Activated CD8-positive, alpha-beta memory T cell treated with anti-CD3 and anti-CD28 coated beads, Interleukin-2, amount 10 ng/mL, durations not matched to agents 7 days and 5 days (primary cell): ENCODE measurements at places on chromosomes 12 and 14. TPM values are rescaled to one million over a fixed set of nuclear protein-coding genes. Genes with fewer than 3 reads are reported as not detected.

ALKBH2 gene
- total RNA-seq = 14.0 TPM

GNPNAT1 gene
- total RNA-seq = 13.7 TPM

TC2N gene
- total RNA-seq = 46.3 TPM

GPX2 gene
- not detected for total RNA-seq

ACOT4 gene
- 2.1 TPM for total RNA-seq

PCED1B gene
- total RNA-seq = 63.2 TPM

RPL41 gene
- total RNA-seq = 4,271 TPM

KLRG1 gene
- 5.6 TPM for total RNA-seq

TTC9 gene
- 7.8 TPM for total RNA-seq

KRT77 gene
- not detected for total RNA-seq

CLEC1A gene
- total RNA-seq = not detected

DCN gene
- not detected for total RNA-seq

KERA gene
- total RNA-seq = not detected

GRCh38 chr12:59736786-59737185, 141.0 kb downstream of the SLC16A7 start:
- peaks cover 3% of the 10 kb centered on the region for H3K36me3 ChIP-seq
- no peak overlapping the region for H3K27ac ChIP-seq
- no peaks in the 10 kb centered on the region for H3K27me3 ChIP-seq
- no peak overlapping the region for H3K4me3 ChIP-seq
- H3K4me1 ChIP-seq = no peaks in the 10 kb centered on the region

DNA sequence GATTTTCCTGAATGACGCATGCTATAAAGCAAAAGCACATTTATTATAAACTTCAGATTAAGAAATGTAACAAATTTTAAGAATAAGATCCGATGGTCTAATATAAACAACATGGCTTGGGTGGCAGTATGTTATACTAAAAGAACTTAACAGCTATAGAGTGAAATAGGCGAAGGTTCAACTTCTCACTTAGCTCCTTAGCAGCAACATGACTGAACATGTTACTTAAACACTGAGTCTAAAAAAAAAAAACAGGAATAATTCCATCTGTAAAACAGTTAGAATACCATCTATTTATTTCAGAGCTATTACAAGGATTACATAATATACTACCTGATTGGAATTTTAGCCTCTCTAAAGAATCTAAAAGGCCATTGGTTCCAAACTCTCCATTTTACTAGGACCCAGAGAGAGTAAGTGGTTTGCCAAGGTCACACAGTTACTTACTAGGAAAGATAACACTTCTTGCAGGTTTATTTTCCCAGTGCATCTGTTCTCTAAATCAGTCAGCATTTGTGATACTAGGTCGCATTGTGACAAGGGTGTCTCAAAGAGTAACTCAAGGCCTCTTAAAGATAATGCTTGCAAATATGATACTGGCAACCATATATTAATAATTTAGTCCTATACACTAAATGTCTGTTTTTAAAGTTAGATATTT, 14.8 kb downstream of the OSBPL8 start:
- no peak for DNase-seq
- H3K36me3 ChIP-seq = peaks cover 20% of the 10 kb centered on the region
- H3K4me3 ChIP-seq = no peak overlapping the region
- H3K4me1 ChIP-seq = peaks cover 47% of the 10 kb centered on the region

GRCh38 chr12:123984903-123985302, 11.9 kb downstream of the ZNF664 start:
- no peak overlapping the region for H3K27ac ChIP-seq
- H3K27me3 ChIP-seq = no peaks in the 10 kb centered on the region
- no peak for DNase-seq
- H3K4me3 ChIP-seq = no peak overlapping the region
- peaks cover 17% of the 10 kb centered on the region for H3K36me3 ChIP-seq
- H3K4me1 ChIP-seq = peaks cover 14% of the 10 kb centered on the region

DNA sequence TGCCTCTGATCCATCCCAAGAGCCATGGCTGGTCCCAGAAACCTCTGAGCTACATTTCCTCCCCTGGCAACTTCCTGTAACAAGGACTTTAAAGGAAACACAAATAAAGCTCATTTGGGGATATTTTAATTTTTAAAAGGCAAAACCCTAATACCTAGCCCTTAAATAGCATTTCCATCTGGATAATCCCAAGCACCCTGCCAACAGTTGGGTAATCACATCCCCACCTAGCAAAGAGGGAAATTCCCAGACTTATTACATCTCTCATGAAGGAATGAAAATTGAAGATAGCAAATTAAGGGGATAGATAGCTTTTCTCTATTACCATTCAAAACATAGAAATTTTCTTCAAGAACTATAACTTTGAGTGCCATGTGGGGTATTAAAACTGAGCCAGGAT, 213.7 kb upstream of the BMP4 start:
- no peak overlapping the region for H3K4me3 ChIP-seq
- DNase-seq = no peak
- H3K27me3 ChIP-seq = peaks cover 34% of the 10 kb centered on the region

- H3K27me3 ChIP-seq = no peaks in the 10 kb centered on the region
- no peaks in the 10 kb centered on the region for H3K4me1 ChIP-seq
- no peak overlapping the region for H3K27ac ChIP-seq
- peaks cover 12% of the 10 kb centered on the region for H3K36me3 ChIP-seq
- no peak overlapping the region for H3K4me3 ChIP-seq
Observed at GRCh38 chr12:50734409-50735263, 29.3 kb upstream of the ATF1 start.

DNA sequence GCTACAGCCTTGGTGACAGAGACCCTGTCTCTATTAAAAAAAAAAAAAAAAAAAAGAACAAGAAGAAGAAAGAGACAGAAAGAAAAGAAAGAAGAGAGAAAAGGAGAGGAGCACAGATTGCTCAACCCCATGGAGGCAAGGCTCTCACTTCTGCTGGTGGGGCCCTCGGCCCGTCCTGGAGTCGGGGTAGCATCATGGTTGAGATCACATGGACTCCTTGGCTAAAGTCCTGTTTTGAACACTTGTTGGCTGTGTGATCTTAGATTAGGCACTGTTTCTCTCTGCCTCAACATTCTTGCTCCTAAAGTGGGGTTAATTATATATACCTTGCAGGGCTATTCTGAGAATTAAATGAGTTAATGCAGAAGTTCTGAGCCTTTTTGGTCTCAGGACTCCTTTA, 207.7 kb downstream of the CACNA1C start:
- DNase-seq = no peak
- H3K27me3 ChIP-seq = peaks cover 14% of the 10 kb centered on the region
- H3K36me3 ChIP-seq = no peaks in the 10 kb centered on the region
- H3K4me1 ChIP-seq = no peaks in the 10 kb centered on the region
- no peak overlapping the region for H3K4me3 ChIP-seq

- no peaks in the 10 kb centered on the region for H3K4me1 ChIP-seq
- no peaks in the 10 kb centered on the region for H3K27me3 ChIP-seq
- no peaks in the 10 kb centered on the region for H3K36me3 ChIP-seq
Observed at GRCh38 chr12:131135311-131135785, 181.6 kb downstream of the ADGRD1 start.

DNA sequence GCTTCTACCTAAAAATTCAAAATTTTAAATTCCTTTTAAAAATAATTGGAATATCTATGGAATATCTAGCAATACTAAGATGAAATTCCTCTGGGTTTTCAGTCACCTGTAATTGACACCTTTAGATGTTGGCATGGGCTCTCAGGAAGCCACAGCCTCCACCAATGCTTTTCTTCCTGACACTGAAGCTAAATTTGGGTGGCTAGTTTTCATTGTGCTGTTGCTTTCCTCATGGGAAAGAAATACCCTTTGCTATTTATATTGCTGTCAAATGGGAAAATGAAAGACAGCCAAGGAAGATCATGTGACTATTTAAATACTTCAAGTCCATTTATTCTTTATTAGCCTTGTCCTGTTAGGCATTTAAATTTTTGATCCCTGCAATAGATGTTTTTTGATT, 313.0 kb downstream of the NAV3 start:
- DNase-seq = no peak
- H3K27ac ChIP-seq = no peak overlapping the region
- H3K36me3 ChIP-seq = no peaks in the 10 kb centered on the region
- H3K4me1 ChIP-seq = no peaks in the 10 kb centered on the region
- no peak overlapping the region for H3K4me3 ChIP-seq

DNA sequence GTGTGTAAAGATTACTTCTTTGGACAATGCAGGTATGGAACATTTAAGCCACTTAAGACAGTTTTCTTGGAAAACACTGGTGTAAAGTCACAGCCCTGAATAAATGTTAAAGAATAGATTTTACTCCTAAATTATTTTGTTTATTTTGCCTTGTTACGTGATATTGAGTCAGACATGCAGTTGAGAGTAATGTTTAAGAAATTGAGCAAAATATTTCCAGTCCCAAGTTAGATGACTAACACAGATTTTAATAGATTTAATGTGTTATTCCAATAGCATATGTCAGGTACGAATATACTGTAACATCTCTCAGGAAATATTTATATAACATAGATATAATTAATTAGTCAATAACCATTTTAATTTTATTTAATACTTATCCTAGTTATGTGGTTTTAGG, 1361.7 kb downstream of the FSCB start:
- no peak overlapping the region for H3K4me3 ChIP-seq
- no peak for DNase-seq
- no peaks in the 10 kb centered on the region for H3K36me3 ChIP-seq

DNA sequence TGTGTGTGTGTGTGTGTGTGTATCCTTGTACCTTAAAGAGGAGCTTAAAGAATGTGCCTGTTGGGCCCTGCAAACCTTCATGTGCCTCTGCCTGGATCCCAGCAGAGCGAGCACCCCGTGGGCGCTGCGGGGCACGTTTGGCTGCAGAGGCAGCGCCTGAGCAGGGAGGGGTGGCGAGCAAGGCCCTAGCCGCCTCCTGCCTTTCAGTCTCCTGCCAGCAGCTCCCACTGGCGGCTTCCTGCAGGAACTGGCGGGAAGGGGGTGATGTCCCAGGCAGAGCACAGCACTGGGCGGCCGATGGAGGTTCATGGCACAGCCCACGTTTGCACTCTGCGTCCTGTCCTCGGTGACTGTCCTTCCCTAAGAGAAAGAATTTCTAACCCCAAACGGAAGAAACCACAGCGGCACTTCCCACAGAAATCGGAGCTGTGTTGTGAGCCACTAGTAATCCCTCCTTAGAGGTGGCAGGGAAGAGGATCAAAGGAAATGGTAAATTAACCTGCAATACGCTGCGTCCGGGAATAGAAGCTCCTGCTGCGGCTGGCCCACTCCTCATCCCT, 19.8 kb downstream of the ZBTB42 start:
- no peak overlapping the region for H3K4me3 ChIP-seq
- peaks cover 6% of the 10 kb centered on the region for H3K36me3 ChIP-seq
- H3K27me3 ChIP-seq = peaks cover 14% of the 10 kb centered on the region
- DNase-seq = no peak
- H3K4me1 ChIP-seq = peaks cover 15% of the 10 kb centered on the region
- H3K27ac ChIP-seq = no peak overlapping the region

GRCh38 chr12:11765421-11765816, 115.9 kb downstream of the ETV6 start:
- no peaks in the 10 kb centered on the region for H3K27me3 ChIP-seq
- H3K4me1 ChIP-seq = peaks cover 65% of the 10 kb centered on the region
- peak overlapping the region; percentile 24 for H3K4me3 ChIP-seq
- peak overlapping the region; percentile 73 for H3K27ac ChIP-seq
- H3K36me3 ChIP-seq = peaks cover 15% of the 10 kb centered on the region
- no peak for DNase-seq

GRCh38 chr14:58479975-58480374, 52.5 kb downstream of the KIAA0586 start:
- no peak overlapping the region for H3K4me3 ChIP-seq
- peaks cover 18% of the 10 kb centered on the region for H3K36me3 ChIP-seq
- DNase-seq = no peak
- peaks cover 8% of the 10 kb centered on the region for H3K4me1 ChIP-seq

- peaks cover 3% of the 10 kb centered on the region for H3K4me1 ChIP-seq
- no peaks in the 10 kb centered on the region for H3K27me3 ChIP-seq
- H3K36me3 ChIP-seq = no peaks in the 10 kb centered on the region
- H3K4me3 ChIP-seq = no peak overlapping the region
- DNase-seq = no peak
Observed at GRCh38 chr14:93160353-93160801, 24.3 kb downstream of the MOAP1 start.

GRCh38 chr12:11870041-11870451, 200.7 kb upstream of the BCL2L14 start:
- DNase-seq = no peak
- H3K4me1 ChIP-seq = peaks cover 4% of the 10 kb centered on the region
- no peak overlapping the region for H3K4me3 ChIP-seq

GRCh38 chr12:100951756-100952155, 157.2 kb downstream of the ANO4 start:
- no peak overlapping the region for H3K4me3 ChIP-seq
- no peak for DNase-seq
- H3K27ac ChIP-seq = no peak overlapping the region
- no peaks in the 10 kb centered on the region for H3K27me3 ChIP-seq
- H3K4me1 ChIP-seq = no peaks in the 10 kb centered on the region

DNA sequence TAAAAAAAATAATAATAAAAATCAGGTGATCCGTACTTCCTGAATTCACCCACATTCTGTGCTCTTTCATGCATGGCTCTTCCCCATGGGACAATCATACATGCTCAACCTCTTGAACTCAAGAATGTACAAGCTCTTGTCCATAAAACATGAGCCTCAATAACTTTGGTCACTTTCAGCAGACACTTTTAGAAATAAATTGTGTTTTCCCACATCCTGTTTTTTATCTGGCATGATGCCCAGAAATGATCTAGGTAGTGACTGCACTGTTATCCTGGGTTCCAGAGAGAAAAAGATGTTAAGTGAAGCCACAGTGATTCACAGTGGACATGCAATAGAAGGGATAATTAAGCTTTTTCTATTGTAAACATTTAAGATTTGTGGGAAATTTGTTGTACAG, 537.6 kb upstream of the TMEM132C start:
- H3K4me1 ChIP-seq = no peaks in the 10 kb centered on the region
- H3K27me3 ChIP-seq = no peaks in the 10 kb centered on the region
- H3K4me3 ChIP-seq = no peak overlapping the region
- H3K36me3 ChIP-seq = no peaks in the 10 kb centered on the region

GRCh38 chr12:50101663-50102062, 2.1 kb upstream of the GPD1 start:
- H3K36me3 ChIP-seq = peaks cover 24% of the 10 kb centered on the region
- no peak for DNase-seq
- H3K4me3 ChIP-seq = no peak overlapping the region
- no peaks in the 10 kb centered on the region for H3K27me3 ChIP-seq

GRCh38 chr14:77224212-77224611, 42.6 kb downstream of the TMEM63C start:
- H3K36me3 ChIP-seq = no peaks in the 10 kb centered on the region
- H3K4me3 ChIP-seq = no peak overlapping the region
- H3K4me1 ChIP-seq = no peaks in the 10 kb centered on the region
- H3K27ac ChIP-seq = no peak overlapping the region

GRCh38 chr14:96592591-96593386, 90.6 kb downstream of the PAPOLA start:
- peak; percentile 77 for DNase-seq
- peaks cover 15% of the 10 kb centered on the region for H3K4me1 ChIP-seq
- peak overlapping the region; percentile 17 for H3K27ac ChIP-seq
- peaks cover 12% of the 10 kb centered on the region for H3K27me3 ChIP-seq
